ENCODE measurements at places on chromosomes 4 and X.

- DNase-seq, result no peak
Observed at GRCh38 chr4:15239866-15240265, 188.0 kb upstream of the C1QTNF7 start.

DNA sequence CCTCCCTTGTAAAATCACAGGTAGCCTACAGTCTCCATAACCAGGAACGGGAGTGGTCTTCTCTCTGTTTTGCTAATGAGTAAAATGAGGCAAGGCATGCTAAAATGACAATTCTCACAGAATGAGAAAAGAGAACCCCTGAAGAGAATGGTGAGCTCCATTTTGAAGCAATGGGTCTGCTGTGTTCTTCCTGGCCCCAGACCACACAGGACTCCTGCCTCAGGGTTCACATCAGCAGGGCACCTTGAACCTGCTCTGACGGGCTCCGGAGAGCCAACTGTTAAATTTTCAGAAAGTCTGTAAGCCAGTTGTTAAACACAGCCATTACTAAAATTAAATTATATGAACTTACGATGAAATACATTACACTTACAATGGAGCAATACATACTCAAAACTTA lies 32.1 kb upstream of the RBM47 start:
- DNase-seq, result no peak

DNA sequence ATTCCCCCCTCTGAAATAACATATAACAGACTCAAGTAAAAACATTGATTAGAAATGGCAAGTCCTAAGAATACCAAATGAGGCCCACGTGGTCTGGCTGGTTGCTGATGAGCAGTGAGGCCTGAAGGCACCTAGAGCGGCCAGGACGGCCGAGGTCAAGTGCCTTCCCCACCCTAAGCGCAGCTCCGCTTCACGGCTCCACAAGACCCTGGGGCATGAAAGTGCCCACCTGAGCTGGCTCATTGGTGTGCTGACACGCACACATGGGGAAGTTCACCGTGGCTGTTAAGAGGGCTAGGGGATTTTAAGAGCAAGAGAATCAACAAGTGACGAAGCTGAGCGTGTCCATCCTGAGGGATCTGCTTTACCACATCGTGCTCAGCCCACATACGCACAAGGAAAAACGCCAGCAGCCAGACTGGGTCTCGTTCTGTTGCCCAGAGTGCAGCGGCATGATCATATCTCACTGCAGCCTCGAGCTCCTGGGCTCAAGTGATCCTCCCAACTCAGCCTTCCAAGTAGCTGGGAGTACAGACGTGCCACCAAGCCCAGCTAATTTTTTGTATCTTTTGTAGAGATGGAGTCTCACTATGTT lies 22.4 kb downstream of the DCTD start:
- DNase-seq, result no peak

GRCh38 chr4:43481526-43481925 lies 589.0 kb downstream of the GRXCR1 start:
- no peak for DNase-seq

DNA sequence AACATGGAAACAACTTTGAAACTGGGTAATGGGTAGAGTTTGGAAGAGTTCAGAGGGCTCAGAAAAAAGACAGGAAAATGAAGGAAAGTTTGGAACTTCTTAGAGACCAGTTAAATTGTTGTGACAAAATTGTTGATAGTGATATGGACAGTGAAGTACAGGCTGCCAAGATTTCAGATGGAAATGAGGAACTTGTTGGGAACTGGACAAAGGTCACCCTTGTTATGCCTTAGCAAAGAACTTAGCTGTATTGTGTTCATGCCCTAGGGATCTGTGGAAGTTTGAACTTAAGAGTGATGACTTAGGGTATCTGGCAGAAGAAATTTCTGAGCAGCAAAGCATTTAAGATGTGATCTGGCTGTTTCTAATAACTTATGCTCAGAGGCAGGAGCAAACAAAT lies 5.1 kb upstream of the ARL13A start:
- no peak for DNase-seq

- DNase-seq, result no peak
Observed at GRCh38 chr4:174591243-174592021, 69.1 kb upstream of the HPGD start.

GRCh38 chr4:72975488-72975784 lies 94.1 kb downstream of the COX18 start:
- DNase-seq, result no peak

- DNase-seq, result no peak
Observed at GRCh38 chrX:9434051-9434550, 30.8 kb upstream of the TBL1X start.

GRCh38 chr4:111934314-111934713 lies 210.9 kb upstream of the FAM241A start:
- DNase-seq, result no peak

DNA sequence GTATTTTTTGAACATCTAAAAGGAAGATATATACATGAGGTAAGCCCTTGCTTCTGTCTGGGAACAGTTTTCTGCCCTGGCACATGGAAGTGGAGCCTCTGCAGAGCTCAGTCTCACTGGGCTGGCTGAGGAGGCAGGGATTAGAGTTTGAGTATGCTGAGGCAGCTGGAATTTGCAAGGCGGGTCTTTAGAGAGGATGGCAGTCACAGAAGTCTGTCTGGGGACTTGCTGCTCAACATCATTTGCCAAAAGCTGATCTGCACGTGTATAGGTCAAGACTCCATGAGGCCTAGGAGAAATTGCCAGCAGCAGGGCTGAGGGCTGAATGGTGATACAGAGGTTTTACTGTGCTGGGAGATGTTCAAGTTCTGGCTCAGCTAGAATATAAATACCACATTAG lies 163.6 kb upstream of the ANK2 start:
- DNase-seq, result no peak

DNA sequence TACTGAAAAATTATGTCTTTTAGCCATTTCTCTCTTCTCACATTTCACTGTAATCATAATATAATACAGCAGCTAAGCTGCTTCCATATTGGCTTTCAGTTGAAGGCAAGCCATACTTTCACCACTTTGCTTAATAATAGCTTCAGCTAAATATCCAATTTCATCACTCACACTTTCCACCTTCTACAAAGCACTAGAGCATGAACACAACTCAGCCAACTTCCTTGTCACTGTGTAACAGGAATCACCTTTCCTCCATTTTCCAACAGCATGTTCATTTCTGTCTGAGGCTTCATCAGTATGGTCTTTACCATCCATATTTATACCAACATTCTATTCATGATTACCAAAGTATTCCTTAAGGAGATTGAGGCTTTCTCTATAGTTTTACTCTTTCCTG lies 219.8 kb upstream of the CTSO start:
- no peak for DNase-seq

GRCh38 chrX:97384685-97385084 lies 501.0 kb downstream of the RPA4 start:
- no peak for DNase-seq
